ENCODE measurements at places on chromosomes 1 and 21.

DNA sequence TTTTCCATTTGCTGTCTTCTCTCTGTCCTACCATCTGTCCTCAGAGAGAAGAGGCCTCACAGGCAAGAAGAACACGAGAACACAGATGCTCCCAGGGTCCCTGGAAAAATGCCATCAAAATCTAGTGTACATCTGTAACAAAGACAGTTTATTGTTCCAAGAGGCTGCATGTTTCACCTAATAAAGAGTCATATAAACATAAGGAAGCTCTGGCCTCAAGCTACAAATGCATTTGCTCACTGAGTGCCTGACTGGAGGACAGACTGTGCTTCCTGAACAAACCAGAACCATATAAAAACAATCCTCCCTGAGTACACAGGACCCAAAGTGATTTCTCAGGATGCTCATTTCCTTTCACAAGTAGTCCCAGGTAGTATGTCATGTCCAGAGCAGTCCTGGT lies 76.3 kb upstream of the SLC44A3 start:
- DNase-seq: no peak

- no peak for DNase-seq
Observed at GRCh38 chr21:43731476-43731875, 12.5 kb downstream of the PDXK start.

DNA sequence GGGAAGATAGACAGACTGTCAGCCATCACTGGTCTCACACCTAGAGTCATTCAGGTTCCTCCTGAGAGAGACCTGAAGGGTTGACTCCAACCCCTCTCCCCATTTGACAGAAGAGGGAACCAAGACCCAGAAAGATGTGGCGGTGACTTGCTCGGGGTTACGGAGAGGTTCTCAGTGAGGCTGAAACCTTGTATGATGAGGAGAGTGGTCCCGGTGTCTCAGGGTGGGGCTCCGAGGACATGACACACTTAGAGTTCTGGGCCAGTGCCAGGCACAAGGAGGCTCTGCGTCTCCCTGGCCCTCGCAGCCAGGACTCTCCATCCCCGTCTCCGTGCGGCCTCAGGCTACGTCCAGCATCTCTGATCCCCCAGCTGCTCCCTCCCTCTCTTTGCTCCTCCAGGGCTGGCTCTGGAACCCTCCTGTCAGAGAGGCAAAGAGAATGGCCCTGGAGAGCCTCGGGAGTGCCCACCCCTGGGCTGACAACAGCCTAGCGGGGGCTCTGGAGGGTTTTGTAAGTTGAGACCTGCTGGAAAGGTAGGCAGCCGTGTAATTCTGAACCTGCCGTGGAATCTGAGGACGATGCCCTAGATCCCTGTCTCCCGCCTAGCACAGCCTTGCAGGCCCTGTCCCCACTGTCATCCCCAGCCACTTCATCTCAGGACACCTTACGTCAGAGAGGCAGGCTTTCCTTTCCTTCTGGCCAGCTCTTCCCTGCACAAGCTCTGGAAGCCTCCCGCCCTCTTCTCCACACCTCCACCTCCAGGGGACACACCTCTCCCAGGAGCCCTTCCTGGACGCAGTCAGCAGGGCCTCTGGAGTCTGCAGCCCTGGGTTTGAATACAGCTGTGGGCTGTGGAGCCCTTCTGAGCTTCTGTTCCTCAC lies 4.1 kb downstream of the EFHD2 start:
- no peak for DNase-seq

GRCh38 chr1:56578138-56578962 lies 1.0 kb downstream of the PLPP3 start:
- no peak for DNase-seq

GRCh38 chr1:219413536-219413935 lies 199.4 kb downstream of the ZC3H11B start:
- DNase-seq: no peak

DNA sequence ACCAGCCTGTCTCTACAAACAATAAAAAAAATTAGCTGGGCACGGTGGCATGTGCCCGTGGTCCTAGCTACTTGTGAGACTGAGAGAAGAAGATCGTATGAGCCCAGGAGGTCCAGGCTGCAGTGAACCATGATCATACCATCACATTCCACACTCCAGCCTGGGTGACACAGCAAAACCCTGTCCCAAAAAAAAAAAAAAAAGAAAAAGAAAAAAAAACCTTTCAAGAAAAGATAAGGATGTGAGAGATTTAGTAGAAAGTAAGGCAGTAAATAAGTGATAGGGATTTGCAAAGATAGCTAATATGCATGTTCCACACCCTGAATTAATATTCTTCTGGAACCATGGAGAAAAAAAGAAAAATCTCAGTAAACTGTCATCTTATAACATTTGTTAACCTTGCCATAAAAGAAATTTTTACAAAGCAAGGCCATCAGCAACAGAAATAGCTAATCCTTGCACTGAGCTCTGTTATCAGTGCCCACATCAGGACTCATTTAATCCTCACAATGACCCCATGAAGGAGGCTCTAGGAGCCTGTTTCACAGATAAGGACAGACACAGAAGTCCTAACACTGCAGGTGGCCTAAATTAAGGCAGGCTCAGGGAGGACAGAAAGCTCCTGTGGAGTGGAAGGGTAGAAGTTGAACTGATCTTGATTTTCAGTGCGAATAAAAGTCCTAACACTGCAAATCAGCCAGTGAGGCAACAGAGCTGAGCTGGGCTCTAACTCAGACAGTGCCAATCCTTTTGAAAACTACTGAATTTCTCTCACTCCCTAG lies 7.6 kb downstream of the GNB1 start:
- no peak for DNase-seq

GRCh38 chr1:164733070-164733469 lies 174.1 kb downstream of the PBX1 start:
- DNase-seq: no peak

DNA sequence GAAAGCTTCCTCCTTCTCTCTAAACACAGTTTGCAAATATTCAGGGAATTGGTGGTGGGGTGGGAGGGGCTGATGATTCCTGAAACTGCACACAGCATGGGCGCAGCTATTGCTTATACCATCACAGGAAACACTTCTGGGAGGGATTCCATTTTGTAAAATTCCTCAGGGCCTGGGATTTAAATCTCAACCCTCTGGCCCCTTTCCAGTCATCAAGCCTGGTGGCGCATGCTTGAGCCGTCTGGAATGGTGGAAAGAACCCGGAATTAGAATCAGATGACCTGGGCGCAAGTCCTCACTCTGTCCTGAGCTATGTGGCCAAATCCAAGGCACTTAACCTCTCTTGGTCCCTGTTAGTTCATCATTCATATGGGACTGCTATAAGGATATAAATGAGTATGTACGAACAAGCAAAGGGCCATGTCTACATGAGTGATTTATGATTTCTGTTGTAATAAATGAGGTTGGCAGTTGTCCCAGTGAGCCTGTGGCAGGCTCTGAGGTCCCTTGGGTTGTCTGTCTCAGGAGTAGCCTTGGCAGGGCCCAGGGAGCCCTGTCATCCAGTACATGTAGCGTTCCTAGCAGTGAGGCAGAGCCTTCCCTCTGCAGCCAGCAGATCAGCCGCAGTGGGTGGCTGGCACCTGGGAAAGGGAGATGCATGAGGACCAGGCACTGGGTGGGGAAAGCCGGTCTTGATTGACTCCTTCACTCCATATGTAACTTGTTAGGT lies 72.0 kb downstream of the MAN1C1 start:
- DNase-seq: no peak

- DNase-seq: no peak
Observed at GRCh38 chr1:86773341-86774288, 69.2 kb downstream of the SH3GLB1 start.

DNA sequence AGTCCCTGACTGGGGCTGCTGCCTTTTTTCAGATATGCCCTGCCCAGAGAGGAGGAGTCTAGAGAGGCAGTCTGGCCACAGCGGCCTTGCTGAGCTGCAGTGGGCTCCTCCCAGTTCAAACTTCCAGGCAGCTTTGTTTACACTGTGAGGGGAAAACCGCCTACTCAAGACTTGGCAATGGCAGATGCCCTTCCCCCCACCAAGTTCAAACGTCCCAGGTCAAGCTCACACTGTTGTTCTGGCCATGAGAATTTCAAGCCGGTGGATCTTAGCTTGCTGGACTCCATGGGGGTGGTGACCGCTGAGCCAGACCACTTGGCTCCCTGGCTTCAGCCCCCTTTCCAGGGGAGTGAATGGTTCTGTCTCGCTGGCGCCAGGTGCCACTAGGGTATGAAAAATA lies 18.3 kb upstream of the C1orf53 start:
- no peak for DNase-seq

Measured in iPS DF 19.7 (cell line).